NCI-H1694 treated with DMSO at 0.1 percent for 48 hours (cell line): ENCODE measurements at places on chromosomes 5 and 9.

GRCh38 chr9:129895376-129896268 is 60.4 kb downstream of the USP20 start:
- no peak for DNase-seq

- DNase-seq, result no peak
Observed at GRCh38 chr5:5341531-5342292, 80.8 kb upstream of the ICE1 start.

DNA sequence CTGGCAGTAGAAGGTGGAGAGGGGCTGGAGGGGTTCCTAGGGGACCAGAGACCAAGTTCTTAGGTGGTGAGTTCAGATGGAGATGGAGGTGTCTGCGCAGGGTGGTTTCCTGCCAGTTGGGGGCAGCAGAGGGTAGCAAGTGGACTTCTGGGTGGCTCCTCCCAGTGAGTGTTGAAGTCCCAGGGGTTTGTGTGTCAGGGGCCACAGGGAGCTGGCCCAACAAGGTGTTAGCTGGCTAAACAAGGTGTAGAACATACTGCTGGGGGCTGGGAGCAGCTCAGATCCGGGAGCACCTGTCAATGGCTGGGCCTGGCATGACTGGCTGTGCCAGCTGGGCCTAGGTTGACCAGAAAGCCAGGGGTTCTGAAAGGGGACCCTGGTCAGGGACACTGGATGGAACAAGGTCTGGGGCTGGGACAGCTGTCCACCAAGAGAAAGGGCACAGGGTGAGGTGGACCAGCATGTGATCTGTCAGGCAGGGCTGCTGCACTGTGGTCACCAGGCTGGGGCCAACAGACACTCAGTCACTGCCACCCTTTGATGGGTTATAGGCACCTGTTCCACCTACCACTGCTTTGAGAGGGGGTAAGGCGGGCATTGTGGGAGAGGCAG is 35.6 kb downstream of the DAB2IP start:
- peak; percentile 32 for DNase-seq

DNA sequence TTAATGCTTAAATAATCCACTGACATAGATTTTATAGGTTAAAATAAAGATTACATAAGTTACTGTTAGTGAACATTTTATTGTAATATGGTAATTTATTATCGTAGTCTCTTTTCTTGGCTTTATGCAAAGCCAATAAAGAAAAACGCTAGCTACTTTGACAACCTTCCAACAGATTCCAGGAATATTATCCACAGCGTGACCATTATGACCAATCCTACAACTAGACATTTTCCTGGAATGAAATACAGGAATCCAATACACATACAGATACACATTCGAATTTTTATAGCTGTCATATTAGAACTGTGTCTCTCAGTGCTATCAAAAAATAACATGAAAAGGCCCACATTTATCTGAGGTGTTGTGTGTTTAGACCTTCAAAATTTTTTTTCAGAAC is 13.1 kb downstream of the RPS23 start:
- DNase-seq, result no peak

GRCh38 chr9:124805186-124805585 is 28.3 kb downstream of the OLFML2A start:
- DNase-seq, result no peak

GRCh38 chr5:22391956-22392355 is 461.2 kb downstream of the CDH12 start:
- no peak for DNase-seq

DNA sequence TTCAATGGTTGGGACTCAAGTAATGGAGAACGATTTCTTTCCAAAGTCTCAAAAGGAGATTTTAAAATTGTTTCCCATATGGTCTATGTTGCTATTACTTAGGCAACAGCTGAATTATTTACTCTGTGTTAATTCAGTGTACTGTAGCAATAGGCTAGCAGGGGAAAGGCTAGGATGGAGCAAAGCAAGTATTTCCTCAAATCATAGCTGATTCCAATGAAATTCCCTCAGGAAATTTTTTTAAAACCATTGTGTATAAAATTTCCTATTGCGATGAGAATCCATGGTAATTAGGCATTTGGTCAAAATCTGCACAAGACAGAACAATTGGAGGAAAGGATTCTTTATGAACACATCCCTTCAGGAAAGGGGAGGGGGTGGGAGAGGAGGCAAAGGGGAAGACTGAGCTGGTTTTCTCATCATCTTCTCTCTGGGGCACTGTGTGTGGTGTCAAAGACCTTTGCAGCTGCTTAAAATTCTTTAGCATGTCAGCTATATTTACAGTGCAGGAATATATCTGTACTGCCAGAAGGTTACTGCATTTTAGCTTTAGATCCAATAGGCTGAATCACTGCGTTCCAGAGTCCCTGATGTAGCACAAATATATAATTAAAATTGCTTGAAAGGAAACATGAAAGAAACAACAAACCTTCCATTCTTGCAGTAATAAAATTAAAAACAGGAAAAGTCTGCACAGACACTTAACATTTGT is 95.3 kb downstream of the ZNF608 start:
- DNase-seq, result peak; percentile 67

DNA sequence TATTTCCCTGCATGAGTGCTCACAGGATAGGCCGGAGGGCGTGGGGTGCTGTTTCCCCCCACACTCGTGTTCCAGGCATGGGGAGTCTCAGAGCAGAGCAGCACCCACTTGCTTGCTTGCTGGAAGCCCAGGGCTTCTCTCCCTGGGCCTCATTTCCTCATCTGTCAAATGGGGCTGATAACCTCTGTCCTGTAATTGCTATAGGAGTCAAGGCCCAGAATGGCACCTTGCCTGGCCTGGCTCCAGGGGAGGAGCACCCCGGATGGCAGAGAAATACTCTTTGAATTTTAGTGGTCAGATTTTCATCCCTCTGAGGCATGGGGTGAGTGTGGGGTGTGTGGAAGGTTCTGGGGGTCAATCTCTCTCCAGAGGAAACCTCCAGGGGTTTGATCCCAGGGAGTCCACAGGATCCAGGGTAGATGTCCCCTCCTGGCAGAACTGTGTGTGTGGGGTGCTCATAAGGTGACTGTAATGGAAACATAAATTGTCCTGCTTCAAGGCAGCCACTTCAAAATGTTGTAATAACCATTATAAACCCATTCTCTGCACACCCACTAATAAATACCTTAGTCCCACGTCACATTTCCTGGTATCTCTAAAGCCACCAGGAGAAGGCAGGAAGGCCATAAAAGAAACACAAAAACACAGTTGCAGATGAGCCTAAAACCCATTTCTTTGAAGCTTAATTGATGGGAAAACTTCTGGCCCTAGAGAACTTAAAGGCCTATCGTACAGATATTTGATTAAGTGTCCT is 272.2 kb downstream of the FSTL4 start:
- no peak for DNase-seq

GRCh38 chr9:32866273-32866672 is 82.9 kb downstream of the TMEM215 start:
- DNase-seq, result no peak

GRCh38 chr5:157165261-157165660 is 803 bp downstream of the GARIN3 start:
- DNase-seq, result no peak

GRCh38 chr5:85205430-85205829 is 820.8 kb upstream of the EDIL3 start:
- DNase-seq, result no peak

DNA sequence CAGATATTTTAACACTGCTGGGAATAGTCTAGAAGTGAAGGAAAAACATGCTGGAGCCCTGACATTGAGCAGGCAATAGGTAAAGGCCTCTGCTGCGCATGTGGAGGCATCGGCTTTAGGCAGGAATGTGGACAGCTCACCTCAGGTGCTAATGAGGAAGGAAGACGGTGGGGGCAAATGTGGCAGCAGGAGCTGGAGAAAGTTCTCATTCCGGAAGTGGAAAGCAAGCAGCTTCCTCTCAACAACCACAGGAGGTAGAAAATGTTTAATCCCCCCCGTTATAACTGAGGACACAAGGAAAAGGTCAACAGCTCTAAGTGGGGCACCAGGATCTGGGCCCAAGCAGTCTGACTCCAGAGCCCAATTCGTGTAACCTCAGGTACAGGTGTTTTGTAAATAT is 7.6 kb upstream of the RPS14 start:
- no peak for DNase-seq

DNA sequence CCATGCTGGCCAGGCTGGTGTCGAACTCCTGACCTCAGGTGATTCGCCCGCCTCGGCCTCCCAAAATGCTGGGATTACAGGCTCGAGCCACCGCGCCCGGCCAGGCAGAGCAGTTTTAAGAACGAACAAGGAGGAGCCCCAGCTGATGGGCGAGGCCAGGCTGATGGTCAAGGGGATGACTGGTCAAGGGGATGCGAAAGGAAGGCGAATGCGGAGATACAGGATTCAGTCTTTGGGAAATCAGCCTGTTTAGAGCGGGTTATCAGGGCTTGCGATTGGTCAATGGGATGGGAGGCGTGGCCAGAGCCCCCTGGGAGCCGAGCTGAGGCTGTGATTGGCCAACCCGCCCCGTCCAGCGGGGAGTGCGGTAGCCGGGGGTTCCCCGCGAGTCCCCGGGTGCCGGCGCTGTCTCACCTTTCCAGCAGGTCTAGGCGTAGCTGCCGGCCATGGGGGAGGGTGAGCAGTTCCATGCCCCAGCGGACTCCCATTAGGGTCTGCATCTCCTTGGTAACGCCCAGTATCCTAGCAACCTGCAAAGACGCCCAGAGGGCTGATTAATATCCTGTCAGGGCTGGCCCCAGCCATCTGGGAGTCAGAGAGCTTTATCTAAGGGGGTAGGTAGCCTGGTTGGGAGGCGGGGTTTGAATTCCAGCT is 7.5 kb upstream of the TOR2A start:
- peak; percentile 61 for DNase-seq

GRCh38 chr9:13291718-13292117 is 12.2 kb upstream of the MPDZ start:
- DNase-seq, result no peak

DNA sequence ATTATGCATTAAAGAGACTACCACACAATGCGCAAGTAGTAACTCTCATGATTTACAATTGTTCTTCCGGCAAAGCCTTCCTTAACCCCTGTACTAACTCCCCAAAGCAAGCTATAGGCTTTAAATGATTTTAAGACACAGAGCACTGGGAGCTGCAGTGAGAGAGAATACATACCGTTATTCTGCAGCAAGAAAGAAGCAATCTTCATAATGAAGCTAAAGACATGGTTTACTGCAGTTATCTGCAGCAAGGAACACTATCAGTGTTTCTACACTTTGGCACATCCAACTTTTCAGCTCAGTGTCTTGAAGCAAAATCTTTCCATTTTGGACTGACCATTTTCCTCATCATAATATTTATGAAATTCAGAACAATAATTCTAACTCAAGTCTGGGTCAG is 61.0 kb downstream of the ZFR start:
- DNase-seq, result no peak

DNA sequence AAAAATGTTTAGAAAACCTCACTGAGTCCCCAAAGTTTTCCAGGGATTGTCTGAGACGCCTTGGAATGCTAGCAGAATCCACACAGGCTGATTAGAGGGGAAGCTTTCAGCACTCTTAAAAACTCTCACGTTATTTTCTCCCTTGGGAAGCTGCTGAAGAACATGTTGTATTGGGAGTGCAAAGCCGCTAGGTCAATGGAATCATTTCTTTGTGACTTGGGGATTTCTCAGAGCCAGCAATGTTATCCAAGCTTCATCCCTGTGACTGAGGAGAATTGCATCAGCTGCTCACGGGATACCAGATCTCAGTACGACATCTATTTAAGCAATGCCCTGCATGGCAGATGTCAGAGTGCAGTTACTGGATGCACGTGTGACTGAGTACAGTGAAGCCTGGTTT is 426.4 kb upstream of the MPDZ start:
- DNase-seq, result peak; percentile 19

- no peak for DNase-seq
Observed at GRCh38 chr5:176527246-176528222, 9.7 kb downstream of the RNF44 start.

GRCh38 chr9:2597483-2597882 is 24.1 kb upstream of the VLDLR start:
- no peak for DNase-seq

DNA sequence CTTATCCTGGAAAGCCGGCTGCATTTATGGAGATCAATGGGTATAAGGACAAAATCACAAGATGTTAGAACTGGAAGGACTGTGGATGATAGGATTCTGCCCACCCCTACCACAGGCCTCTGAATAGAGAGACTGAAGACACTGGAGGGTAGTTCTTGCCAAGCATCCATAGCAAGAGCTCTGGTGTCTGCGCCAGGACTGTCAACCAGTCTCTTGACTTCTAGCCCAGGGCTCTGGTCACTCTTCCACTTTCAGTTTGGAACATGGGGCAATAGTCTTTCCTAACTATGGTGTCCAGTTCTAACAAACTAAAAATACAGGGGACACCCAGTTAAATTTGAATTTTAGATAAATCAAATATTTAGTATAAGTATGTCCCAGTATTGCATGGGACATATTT is 23.4 kb downstream of the LARP1 start:
- no peak for DNase-seq

GRCh38 chr5:39014561-39014960 is 59.6 kb downstream of the RICTOR start:
- no peak for DNase-seq

DNA sequence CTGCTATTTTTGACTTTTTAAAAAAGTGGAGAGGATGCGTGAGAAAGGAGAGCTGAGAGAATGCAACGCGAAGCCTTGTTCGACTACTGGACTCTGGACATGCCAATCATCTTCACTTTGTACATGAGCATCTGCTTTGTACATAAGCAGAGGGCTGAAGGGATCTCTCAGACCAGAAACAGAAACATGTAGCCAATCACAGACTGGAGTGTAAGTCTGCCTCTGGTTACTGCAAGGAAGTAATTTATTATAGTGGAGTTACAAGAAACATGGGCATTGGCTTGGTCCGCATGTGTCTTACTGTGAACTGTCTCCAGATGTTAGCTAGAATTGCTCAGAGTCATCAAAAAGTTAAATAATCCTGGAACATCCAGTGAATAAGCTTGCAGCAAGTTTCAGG is 190.0 kb upstream of the GRAMD2B start:
- DNase-seq, result no peak

GRCh38 chr9:110440796-110441195 is 103.1 kb upstream of the TXNDC8 start:
- no peak for DNase-seq

- DNase-seq, result no peak
Observed at GRCh38 chr9:122125509-122126330, 32.6 kb upstream of the TTLL11 start.

DNA sequence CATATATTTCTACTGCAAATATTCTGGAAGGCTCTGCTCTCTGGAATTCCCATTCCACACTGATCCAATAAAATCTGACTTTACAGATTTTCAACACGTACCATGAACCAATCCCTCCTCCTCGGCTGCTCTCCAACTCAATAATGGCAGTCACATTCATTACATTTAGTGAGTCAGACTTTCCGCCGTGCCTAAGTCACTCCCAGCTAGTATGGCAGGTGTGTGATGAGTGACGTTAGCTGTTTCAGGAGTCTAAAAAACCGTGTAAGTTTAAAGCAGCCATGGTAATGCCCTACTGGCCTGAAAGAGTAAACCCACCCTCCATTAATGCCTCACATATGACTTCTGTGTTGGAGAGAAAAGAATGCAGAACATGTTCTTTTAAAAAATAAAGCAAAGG is 3.3 kb downstream of the FBN2 start:
- no peak for DNase-seq

DNA sequence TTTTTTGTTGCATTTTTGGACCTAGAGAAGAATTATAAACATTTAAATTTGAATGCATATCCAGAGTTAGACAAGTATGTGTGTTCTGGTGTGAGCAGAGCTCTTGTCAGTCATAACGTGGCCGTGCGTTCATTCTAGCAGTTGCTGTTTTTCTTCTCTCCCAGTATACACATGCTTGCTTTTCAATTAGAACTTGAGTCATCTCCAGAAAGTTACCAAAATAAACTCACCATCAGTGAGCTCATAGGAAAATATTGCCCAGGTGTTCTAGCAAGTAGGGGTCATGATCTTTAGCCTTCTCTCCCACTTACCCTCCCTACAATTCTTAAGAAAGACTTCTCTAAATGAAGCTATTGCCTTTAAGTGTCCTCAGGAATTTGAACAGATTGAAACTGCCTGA is 247.5 kb upstream of the TUT7 start:
- no peak for DNase-seq
